ENCODE measurements at places on chromosomes 6 and 20. TPM values are rescaled to one million over a fixed set of nuclear protein-coding genes. Genes with fewer than 3 reads are reported as not detected.

The PLCB1 gene
- 0.40 TPM for total RNA-seq

The ZNF391 gene
- total RNA-seq = 0.35 TPM

The DDX43 gene
- total RNA-seq = not detected

The PSORS1C2 gene
- total RNA-seq = not detected

The ASIP gene
- total RNA-seq = not detected

The HLA-DPA1 gene
- not detected for total RNA-seq

The TAF4 gene
- total RNA-seq = 17.8 TPM

The SLCO4A1 gene
- total RNA-seq = 14.1 TPM

Measured in A549 treated with Mapracorat at 1 μM for 4 hours (cell line).